ENCODE measurements at places on chromosomes 1 and 21.

GRCh38 chr1:75275631-75276030, 141.4 kb downstream of the LHX8 start:
- DNase-seq = no peak

GRCh38 chr1:246658567-246658966, 65.6 kb upstream of the SCCPDH start:
- no peak for DNase-seq

- DNase-seq = no peak
Observed at GRCh38 chr1:220732137-220732536, 16.0 kb upstream of the MTARC2 start.

DNA sequence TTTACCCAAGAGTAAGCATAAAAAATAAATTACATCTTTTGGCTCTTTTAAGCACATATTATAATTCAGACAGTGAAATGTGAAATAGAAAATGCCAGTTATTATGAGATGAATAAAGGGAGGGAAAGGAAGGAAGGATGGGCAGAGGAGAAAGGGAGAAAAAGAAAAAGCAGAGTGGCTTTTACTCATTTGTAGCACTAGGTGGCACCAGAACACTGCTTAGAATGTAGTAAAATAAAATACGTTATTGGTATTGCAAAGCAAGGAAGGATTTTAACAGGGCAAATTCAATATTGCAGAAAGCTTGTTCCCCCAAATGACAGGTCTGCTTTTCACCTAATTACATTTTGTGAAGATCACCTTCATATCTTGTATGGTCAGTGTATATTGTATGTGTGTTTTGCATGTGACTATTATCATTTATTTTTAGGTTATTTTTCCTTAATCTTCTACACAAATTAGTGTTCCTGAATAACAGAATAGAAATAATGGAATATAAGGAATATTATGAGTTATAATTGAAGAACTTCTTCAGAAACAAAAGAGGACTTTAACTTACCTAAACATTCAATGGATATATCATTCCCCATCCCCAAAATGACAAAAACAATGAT, 9.1 kb upstream of the PCNX2 start:
- no peak for DNase-seq

GRCh38 chr1:229024528-229025130, 246.3 kb upstream of the RAB4A start:
- no peak for DNase-seq

- no peak for DNase-seq
Observed at GRCh38 chr1:215226757-215227156, 144.2 kb downstream of the KCNK2 start.

- no peak for DNase-seq
Observed at GRCh38 chr1:42742617-42743316, 2.7 kb upstream of the CLDN19 start.

DNA sequence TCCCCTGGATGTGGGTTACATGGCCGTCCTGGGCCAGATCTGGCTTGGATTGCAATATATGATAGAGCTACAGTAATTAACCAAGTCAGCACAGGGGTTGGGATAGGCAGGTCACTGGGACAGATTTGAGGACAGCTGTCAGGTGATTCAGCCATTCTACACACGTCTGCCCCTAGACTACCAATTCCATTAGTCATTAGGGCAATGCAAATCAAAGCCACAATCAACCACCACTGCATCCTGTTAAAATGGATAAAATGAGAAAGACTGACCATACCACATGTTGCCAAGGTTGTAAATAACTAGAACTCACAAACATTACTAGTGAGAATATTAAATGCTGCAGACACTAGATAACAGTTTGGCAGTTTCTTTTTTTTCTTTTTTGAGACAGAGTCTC, 16.0 kb downstream of the C21orf58 start:
- DNase-seq = no peak

DNA sequence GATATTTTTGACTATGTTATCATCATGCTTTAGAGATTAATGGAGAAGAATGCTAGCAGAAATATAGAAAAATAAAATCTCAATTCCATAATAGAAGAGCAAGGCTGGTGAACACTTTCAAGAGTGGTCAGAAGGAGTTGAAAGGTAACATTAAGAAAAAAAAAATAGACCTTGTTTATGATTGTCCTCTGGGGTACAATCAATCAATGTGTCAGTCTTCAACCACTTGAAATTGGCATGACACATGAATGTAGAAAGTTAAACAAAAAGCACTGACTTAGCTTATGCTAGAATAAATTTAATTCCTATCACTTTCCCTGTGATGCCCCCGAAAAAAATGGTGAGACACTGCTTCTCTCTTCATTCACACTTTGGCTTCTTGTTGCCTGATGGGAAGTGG, 750.3 kb upstream of the ADGRL2 start:
- no peak for DNase-seq

GRCh38 chr21:25513810-25514209, 93.5 kb downstream of the MRPL39 start:
- DNase-seq = no peak

- DNase-seq = no peak
Observed at GRCh38 chr1:197103300-197103699, 36.2 kb upstream of the F13B start.

DNA sequence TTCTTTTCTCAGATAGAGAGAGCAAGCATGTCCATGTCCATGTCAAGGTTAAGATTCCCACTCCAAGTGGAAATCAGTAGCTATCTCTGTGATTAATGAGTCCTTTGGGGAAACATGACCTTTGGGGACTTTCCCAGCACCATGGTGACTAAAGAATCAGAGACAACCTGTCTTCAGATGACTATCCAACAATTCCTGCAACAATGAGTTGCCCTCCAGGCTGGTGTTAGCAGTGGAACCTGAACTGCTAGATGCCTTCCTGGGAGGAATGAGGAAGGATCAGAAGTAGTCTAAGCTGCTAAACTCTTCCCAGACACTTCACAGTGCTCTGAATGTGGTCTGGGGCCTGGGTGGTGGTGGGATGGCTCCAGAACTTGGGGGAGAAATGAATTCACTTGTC, 6.5 kb downstream of the S100A9 start:
- DNase-seq = no peak

DNA sequence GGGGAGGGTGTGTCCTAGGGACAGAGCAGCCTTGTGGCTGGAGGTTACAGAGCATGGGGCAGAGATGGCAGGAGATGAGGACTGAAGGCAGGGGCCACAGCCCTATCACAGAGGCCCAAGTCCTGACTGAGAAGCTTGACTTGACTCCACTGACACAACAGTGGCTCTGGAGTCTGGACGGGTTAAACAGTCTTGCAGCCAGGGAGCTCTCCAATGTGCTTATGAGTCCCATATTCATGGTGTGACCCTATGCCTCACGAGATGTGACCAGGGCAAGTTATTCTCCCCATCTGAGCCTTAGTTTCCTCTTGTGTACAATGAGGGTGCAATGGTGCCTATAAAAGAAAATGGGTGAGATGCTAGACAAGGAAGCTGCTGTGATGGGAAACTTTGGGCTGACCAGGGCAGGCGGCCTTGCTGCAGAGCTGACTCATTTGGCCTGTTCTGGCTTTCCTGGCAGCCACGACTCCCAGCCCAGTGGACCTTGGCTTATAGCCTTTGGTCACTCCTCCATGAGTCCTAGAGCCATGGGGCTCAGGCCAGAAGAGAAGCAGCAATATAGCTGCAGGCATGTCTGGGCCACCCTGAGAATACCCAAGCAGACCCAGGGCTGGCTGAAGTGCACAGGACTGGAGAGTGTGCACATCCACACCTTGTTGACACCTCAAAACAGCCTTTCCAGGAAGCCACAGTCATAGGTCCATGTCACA, 2.8 kb upstream of the TTC22 start:
- DNase-seq = no peak

DNA sequence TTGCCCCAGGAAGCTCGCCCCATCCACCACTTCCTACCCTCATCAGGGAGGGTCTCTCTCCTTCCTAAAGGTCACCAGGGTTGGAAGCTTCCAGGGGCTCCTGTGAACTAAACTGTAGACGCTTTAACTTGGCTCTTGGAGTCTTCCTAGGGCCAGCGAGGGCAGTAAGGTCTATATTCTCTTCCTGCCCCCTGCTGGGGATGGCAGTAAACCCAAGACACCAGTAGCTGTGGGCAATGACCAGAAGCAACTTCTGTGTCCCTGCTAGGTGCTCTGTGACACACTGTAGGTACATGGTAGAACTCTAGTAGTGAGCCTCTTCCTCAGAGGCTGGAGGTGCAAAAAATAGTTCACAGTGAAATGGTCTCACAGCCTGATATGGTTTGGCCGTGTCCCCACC, 30.0 kb downstream of the KCND3 start:
- DNase-seq = no peak

DNA sequence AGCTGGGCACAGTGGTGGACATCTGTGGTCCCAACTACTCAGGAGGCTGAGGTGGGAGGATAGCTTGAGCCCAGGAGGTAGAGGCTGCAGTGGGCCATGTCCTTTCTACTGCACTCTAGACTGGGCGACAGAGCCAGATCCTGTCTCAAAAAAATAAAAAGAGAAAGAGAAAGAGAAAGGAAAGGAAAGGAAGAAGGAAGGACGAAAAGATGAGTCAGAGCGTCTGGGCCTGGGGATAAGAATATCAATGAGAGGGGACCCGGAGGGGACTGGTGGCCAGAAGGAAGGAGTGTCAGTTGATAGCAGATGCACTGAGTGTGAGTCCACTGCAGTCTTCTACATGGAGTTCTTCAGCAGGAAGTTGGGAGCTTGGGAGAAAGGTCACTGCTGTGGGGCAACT, 75.6 kb downstream of the SYT6 start:
- DNase-seq = no peak

GRCh38 chr1:11498956-11499594, 20.1 kb downstream of the DISP3 start:
- DNase-seq = no peak

DNA sequence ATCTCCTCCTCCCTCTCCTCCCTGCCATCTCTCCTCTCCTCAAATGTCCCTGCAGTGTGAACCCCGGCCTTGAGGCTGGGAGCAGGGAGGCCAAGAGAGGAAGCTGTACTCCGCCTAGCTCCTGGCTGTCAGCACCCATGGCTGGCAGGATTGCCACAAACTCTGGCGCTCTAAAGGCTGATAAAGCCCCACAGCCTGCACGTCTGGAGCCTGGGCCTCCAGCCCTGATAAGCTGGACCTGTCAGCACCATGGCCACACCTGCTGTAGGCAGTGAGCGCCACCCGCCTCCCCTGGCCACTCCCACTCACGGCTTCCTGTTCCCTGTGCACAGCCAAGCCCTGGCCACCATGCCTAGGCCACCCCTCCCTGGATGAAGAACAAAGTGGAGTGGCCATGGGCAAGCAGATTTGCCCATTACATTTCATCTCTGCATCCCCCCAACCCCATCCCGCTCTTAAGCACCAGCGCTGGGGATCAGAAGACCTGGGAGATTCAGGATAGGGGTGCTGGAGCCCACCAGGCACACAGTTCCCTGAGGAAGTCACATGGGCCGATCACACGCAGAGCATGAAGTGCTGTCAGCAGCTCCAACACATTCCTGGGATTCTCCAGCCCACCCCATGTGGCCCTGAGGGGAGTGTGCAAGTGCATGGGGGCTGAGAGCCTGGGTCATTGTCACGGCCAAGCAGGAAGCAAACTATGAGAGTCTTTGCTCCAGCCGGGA, 24.2 kb upstream of the NPPB start:
- no peak for DNase-seq

GRCh38 chr1:107594536-107594935, 370.4 kb downstream of the VAV3 start:
- no peak for DNase-seq

DNA sequence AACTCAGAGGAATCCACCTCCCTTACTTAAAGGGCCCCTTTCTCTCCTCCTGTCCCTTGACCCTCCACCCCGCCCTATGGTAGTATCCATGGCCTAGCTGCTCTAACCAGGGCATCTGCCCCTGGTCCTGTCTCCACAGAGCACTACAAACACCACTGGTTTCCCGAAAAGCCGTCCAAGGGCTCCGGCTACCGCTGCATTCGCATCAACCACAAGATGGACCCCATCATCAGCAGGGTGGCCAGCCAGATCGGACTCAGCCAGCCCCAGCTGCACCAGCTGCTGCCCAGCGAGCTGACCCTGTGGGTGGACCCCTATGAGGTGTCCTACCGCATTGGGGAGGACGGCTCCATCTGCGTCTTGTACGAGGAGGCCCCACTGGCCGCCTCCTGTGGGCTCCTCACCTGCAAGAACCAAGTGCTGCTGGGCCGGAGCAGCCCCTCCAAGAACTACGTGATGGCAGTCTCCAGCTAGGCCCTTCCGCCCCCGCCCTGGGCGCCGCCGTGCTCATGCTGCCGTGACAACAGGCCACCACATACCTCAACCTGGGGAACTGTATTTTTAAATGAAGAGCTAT, 1.7 kb downstream of the BTG2 start:
- no peak for DNase-seq

DNA sequence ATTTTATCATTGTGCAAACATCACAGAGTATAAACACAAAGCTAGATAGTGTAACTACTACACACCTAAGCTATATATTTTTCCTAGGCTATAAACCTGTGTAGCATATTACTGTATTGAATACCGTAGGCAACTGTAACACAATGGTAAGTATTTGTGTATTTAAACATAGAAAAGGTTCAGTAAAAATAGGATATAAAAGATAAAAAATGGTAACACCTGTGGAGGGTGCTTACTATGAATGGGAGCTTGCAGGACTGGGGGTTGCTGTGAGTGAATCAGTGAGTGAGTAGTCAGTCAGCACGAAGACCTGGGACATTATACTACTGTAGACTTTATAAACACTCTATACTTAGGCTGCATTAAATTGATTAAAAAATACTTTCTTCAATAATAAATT, 4.1 kb downstream of the DTL start:
- DNase-seq = no peak

All from activated T-helper 1 cell treated with anti-CD3 and anti-CD28 coated beads, Interleukin-2, amount 50 U/mL, for 16 hours (primary cell).